ENCODE measurements at places on chromosomes 7 and 10.

- DNase-seq = no peak
These were observed 182.5 kb downstream of the SEMA3D start for GRCh38 chr7:85004402-85004801.

DNA sequence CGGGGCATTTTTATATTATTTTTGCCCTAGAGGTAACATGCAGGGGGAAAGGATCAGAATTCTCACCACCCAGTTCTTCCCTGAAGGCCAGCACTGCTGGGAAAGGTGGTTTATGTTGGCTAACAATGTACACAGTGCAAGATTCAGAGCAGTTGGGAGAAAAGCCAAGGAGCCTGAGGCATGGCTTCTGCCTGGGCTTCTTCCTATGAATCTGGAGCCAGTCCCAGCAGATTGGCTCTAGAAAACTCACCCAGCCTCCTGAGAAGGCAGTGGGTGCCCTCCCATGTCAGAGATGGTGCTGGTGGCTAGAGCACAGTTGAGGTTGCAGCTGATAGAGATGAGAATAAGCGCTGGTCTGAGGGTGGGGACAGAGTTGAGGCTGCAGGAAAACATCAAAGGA is 44.7 kb upstream of the GPR26 start:
- no peak for DNase-seq

GRCh38 chr10:113656896-113657295 is 6.9 kb downstream of the NRAP start:
- DNase-seq = no peak

- peak; percentile 60 for DNase-seq
These were observed at the start of gene NDUFB8 for GRCh38 chr10:100529475-100530298. Gene NDUFB8 (minus strand): TSS chr10:100529871. CDS start chr10:100529851, 20 bp downstream.

GRCh38 chr10:48632166-48632565 is 27.3 kb upstream of the ARHGAP22 start:
- no peak for DNase-seq

DNA sequence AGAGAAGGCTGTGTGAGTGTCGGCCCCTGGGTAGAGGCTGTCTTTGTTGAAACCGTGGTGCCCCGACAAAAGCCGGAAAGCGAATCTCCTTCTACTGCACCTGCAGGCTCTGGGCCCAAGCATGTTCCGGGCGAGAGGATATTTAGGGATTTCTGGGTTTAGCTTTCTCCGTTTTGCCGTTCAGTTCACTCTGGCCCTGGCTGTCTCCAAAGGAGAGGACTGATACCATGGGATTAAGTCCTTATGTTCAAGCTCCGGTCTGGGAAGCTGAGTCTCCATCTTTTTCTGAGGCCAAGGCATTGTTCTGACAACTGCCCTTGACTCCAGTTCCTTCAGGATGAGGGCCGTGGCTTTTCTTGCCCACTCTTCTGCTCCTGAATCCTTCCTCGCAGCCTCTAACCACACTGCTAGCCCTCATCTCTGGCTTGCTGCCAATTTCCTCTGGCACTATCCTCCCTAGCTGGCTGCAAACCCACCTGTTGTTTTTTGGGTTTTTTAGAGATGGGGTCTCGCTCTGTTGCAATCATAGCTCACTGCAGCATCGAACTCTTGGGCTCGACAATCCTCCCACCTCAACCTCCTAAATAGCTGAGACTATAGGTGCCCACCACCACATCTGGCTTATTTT is 206.8 kb downstream of the SKIDA1 start:
- no peak for DNase-seq

- DNase-seq = no peak
These were observed 195.4 kb downstream of the MACC1 start for GRCh38 chr7:20021831-20022230.

- no peak for DNase-seq
These were observed 361 bp upstream of the PLXDC2 start for GRCh38 chr10:19815731-19816410.

DNA sequence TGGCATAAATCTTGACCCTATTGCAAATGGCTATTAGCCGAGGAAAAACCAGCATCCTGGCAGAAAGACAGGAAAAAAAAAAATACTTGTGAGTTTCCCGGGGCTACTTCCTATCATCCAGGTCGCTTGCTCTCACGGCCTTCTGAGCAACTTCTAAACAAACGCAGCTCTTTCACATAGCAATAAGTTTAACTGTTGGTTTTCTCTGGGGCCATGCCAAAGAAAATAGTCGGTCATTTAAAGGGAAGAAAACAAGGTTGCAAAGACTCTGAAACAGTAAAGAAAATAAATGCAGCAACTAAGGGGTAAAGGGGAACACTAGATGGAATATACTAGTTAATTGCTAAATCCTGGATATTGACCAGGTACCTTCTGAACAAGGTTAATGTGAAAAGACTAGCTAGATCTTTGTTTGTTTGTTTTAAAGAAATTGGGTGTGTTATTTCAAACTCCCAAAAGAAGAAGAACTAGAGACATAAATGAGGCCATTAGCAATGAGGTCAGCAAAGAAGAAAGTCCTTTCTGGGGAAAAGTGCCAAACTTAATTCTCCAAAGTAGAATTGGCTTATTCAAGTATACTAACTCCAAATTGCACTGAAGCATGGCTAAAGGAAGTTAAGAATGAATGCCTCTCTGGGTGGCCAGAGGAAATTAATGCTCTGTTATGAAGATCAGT is 54.2 kb downstream of the SLC39A12 start:
- no peak for DNase-seq

- DNase-seq = no peak
These were observed 135.9 kb downstream of the ARHGAP12 start for GRCh38 chr10:31792745-31793144.

GRCh38 chr7:120799147-120799546 is 58.8 kb downstream of the TSPAN12 start:
- DNase-seq = no peak

DNA sequence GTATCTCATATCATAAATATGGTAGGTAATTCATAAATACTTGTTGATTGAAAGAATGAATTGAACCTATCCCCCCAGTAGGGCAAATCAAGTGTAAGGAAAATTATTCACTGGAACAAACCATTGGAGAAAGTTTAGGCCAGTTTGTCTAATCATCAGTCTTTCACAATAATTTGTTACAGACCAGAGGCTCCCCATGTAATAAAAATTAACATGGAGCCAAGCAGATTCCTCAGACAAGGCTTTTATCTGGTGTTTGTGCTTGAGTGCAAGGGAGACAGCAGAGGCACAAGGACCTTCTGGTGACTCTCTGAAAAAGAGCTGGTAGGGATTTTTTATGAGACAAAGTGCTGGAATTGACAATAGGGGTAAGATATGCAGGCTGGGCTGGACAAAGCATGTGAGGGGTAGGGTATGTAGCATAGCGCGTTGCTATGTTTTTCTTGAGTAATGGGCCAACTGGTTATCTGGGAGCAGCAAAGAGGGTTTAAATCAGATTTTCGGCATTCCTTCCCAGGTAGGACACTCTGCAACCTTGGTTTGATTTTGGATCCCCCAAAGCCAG is 7.8 kb upstream of the PANK1 start:
- no peak for DNase-seq

- no peak for DNase-seq
These were observed 2.4 kb downstream of the GNG11 start for GRCh38 chr7:93923942-93924341.

GRCh38 chr10:57221674-57222073 is 860.6 kb upstream of the ZWINT start:
- no peak for DNase-seq

DNA sequence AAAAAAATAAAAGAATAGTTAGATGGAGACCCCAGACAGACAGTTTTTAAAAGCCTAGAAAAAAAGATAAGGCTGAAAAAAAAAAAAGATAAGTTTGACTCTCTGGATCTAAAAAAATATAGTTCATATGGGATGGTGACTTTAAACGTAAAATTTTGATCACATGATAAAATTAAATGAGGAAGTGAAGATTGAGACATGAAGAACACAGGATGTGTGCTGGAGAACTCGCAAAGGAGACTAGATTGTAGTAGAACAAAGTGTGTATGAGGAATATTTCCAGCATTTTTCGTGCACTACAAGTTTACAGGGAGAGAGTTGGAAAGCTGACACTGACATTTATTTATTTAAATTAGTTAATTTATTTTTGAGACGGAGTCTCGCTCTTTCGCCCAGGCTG is 286.4 kb downstream of the PRPF18 start:
- DNase-seq = no peak

GRCh38 chr7:455110-455928 is 64.3 kb downstream of the PDGFA start:
- no peak for DNase-seq

DNA sequence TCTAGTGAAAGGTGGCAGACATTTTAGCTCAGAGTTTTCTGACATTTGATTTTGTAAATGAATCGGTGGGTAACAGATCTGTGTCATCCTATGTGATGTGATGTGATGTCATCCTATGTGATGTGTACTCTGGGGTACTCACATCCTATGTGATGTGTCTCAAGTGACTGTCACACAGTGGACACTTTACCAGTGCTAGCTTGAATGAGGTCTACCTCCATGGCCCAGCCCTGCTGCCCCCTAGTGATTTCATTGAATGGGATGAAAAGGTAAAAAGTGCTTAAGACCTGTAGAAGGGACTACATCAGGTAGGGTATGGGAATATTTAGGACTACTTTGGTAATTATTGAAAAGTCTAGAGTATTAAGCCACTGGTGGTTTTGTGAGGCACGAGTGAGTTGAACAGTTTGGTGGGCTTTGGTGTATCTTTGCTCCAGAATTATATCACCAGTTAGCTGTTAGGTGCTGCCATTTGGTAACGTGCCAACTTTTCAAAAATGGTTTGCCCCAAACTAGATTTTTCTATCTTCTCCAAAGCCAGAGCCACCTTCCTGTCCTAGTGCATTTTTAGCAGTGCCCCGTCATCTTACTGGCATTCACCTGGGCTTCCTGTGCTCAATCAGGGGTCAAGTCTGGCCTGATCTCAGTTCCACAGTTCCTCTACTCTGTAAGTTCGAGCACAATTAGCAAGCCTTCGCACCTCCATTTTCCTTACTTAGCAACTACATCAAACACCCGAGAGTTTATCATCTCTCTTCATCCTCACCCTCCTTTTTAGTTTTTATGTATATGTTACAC is 9.7 kb downstream of the EIF4H start:
- DNase-seq = no peak

DNA sequence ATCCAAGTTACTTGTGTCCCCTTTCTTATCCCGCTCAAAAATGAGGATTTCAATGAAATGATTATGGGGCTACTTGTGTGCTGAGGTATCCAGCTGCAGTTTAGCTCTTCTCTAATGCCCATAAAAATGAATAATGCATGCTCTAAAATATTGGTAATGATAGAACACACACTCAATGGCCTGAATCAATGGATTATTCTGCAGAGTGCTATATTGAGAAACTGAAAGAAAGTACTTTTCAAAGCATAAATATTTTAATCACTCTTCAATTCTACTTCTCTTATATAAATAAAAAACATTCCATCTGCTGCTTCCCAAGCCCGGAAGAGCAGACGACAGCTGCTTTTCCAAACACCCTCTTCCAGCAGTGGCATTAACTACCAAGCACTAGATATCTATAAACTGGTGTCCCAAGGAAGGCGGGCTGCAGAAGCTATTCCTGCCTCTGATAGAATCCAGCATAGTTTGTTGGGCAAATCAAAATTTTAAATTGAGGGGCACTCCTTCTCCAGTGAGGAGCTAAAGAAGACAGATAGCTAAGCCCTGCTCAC is 284.9 kb upstream of the AOAH start:
- DNase-seq = no peak

All from GM12892 (cell line).